Stimulated activated CD4-positive, alpha-beta T cell treated with anti-CD3 and anti-CD28 coated beads, Interleukin-15, amount 100 ng/mL, for 1 hour (primary cell): ENCODE measurements at places on chromosomes 7 and 10.
A peak's percentile ranks its signal among the peaks of the same experiment; 100 is the strongest.

- no peak for DNase-seq
Observed at GRCh38 chr10:13717571-13717935, 130.8 kb downstream of the PRPF18 start.

DNA sequence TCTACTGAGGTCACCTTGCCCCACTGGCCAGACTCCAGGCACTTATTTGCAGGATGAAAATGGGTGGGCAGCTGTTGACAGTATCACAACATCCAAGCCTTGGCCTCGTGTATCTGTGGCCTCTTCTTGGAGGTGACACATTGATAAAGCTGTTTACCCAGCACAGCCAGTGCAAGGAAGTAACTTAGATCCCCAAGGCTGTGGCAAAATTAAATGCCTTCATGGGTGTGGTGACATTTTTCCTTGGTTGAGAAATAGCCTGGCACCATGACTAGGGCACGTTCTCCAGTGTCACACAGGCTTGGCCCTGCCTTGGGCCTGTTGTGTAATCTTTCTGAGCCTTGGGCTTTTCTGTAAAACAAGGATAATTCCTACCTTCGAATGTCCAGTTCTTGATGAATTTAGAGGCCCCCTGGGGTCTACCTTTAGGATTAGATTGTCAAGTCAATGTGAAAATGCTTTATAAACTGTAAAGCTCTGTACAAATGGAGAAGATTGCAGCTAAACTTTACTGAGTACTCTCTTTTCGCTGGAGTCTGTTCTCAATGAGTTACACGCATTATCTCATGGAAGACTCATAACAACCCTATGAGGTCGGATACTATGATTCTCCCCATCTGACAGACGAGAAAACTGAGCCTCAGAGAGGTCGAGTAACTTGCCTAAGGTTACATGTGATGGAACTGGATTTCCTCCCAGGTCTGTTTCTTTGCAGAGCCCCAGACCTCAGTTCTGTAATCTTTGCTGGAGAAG is 46.7 kb upstream of the LOXL4 start:
- DNase-seq, result no peak

DNA sequence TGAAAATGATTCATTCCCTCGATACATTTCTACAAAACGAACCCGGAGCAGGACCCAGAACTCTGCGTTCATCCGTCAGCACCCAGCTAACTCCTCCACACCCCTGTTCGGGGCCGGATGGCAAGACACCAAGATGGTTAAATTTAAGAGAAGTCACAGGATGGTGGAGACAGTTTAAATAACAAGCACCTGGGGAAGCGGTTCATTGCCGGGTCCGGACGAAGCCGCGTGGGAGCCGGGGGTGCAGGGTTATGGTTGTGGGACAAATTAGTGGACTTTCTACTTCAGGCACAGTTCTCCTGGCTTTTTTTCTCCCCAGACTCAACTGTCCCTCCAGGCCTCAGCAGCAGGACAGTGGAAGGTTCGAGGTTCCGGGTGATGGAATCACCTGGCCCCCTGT is 45.4 kb downstream of the ASB13 start:
- no peak for DNase-seq

DNA sequence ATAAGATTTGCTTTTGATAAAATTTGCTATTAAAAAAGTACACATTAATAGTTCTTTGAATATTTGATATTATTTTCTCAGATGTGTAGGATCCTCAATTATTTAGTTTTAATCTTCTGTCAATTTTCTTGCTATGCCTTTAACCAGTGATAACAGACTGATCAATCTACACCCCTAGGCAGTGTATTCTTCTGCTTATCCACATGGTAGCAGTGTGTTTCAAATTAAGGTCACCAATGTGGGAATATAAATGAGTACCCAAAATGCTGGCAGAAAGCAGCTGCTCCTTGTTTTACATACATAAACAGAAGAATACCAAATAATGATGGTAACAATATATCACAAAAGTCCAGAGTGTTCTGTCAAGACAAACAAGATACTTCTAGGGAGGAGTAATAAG is 87.0 kb downstream of the SKAP2 start:
- no peak for DNase-seq

DNA sequence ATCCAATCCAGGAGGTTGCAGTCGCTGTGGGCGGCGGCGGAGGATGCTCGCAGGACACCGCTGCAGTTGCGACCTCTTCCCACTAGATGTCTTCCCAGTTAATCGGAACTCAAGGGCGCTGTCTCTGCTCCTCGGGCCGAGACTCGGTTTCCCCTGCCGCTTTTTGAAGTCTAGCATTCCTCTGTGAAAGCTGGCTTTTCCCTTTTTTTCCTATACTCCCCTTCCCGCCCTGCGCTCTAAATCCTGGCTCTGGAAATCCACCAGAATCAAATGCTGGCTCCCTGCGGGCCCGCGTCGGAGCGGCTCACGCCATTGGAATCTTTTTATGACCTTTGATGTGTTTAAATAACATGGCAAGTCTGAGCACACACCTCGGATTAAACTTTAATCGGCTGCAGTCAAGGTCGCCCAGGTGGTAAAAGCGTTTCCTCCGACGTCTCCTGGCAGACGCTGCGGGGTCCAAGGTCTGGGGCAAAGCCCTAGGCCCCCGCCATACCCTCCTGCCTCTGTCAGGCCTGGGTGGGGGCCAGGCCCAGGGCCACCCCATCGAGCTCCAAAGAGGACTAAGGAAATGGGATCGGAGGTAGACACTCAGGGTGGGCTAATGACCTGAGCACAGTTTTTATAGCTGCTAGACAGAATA is 10.7 kb upstream of the HOXA13 start:
- DNase-seq, result no peak

GRCh38 chr7:45720989-45721388 is 146.8 kb downstream of the ADCY1 start:
- DNase-seq, result no peak

DNA sequence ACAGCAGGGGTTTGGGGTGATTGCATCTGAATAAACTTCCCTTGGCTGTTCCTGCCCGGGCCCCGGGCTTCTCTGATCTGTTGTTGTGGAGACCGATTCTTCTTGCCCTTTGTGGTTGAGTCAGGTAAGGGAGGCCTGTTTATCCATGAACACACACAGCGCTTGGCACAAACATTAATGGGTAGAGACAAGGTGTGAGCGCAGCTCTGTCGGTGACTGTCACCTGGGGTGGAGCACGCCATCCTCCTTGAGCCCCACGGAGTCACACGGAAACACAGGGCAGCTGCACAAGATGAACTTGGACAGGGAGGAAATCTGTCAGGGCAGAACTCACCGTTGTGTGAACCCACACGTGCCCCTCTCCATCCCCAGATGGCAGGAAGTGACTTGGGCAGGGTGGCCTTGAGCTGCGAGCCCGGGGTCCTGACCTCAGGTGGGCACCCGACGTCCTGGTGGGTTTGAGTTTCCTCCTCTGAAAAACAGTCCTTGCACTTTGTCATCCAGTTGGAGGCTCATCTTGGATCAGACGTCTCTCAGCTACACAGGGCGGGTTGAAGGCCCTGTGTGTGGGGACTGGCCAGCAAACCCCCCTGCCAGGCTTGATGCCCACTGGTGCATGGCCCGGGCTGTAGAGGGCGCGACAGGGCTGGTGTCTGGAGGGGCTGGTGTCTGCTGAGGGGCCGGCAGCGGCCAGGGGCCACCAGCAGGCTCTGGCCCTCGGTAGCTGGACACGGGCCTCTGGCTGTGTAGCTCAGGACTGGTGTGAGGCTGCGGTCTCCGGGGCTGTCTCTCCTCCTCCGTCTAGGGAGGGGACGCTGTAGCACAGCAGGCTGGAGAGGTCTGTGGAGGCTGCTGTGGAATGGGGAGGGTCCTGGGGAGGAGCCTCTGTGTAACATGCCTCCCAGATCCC is 24.2 kb upstream of the SHH start:
- DNase-seq, result no peak

DNA sequence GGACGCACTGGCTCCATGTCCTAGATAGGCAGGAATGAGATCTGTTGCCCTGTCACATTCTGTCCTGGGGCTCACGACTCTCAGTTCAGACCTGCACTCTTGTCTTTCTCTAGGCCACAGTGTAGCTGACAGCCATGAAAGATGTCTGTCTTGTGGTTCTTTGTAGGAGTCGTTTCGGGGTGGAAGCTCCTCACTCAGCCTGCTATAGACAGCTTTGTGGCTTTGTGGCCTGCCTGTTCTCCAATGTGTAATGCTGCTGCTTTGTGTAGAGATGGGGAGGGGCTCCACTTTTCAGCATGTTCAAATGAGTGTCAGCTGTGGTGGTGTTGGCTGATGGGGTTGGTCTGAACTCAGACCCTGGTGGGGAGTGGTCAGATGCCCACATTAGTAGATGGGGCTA is 410.7 kb downstream of the ACTR3B start:
- no peak for DNase-seq

DNA sequence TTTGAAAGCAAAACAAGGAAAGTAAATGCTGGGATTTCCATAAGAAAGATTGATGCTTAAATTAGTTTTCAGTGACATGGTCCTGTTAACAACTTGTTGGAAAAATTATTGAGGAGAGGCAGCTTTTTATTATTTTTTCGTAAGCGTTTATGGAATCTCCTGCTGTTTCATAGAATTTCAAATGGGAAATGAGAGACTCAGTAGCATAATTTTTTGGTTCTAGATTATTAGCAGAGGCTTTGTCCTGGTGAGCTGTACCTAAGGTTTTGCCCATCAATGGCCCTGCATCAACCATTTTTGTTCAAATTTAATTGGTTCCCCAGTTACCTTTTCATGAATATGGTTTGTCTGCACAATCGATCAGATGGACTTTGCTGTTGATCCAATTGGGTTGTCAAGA is 205.7 kb downstream of the BMPER start:
- no peak for DNase-seq

GRCh38 chr7:1899196-1899595 is 229.1 kb downstream of the ELFN1 start:
- no peak for DNase-seq

GRCh38 chr10:14574885-14575284 is 199.8 kb downstream of the FAM107B start:
- DNase-seq, result no peak

DNA sequence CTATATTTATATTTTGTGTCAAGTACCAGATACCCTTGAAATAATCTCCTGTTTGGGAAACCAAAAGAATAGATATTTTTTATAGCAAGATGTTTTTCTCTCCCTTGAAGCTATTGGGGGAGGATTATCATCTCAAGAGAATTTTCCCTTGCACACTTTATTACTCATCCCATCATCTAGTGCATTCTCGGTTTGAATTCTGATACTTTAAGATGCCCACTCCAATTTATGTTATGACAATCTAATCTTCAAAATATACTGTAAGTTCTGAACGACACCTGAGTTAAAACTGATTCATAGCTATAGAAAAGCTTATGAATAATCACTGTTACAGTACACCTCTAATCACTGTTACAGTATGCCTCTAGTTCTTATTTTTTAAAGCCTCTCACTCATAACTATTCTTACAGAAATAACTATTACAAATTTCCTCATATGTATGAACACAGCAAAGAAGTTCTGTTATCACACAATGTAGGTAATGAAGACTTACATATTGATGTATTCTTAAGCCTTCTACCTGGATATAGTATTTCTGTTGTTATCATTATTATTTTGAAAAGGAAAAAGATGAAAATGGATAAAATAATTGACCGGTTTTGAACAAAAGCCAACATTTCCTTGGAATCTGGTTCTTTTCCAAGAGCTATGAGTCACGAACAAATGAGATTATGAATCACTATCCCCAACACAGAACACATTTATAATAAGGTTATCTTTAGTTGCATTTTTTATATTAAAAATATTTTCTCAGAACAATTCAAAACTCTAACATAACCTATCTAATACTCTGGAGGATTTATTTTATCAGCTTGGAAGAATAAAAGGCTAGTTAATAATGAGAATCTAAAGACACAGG is 72.3 kb upstream of the FAM13C start:
- DNase-seq, result no peak

- DNase-seq, result peak; percentile 42
Observed at GRCh38 chr10:80202934-80203834, 2.2 kb downstream of the ANXA11 start.

GRCh38 chr10:116138897-116139296 is 134.1 kb downstream of the GFRA1 start:
- no peak for DNase-seq

DNA sequence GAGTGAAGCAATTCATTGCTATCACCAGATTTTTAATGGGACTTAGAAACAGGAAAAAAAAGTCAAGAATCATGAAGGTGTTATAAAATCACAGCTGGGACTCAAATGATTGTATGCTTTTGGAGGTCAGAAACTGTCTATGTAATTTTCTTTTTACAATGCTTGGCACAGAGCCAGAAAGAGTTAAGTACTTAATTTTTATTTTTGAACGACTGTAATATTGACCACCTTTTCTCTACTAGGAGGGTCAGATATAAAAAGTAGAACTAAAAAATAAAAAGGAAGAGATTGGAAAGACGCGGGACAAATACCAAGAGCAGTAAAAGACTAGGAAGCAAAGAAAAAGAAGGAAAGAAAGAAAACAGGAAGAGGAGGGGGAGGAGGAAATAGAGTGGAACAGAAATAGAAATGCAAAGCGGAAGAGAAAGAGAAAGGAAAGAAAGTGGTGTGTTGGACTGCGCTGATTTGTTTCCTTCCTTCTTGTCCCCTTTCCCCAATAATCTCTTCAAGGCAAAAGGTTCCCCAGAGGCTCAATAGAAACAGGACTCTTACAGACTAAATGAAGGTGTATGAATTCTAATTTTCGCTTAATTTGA is 23.2 kb upstream of the C1GALT1 start:
- no peak for DNase-seq

GRCh38 chr10:101076630-101077029 is 14.8 kb downstream of the KAZALD1 start:
- no peak for DNase-seq

- no peak for DNase-seq
Observed at GRCh38 chr7:150934045-150934766, 43.9 kb downstream of the KCNH2 start.

DNA sequence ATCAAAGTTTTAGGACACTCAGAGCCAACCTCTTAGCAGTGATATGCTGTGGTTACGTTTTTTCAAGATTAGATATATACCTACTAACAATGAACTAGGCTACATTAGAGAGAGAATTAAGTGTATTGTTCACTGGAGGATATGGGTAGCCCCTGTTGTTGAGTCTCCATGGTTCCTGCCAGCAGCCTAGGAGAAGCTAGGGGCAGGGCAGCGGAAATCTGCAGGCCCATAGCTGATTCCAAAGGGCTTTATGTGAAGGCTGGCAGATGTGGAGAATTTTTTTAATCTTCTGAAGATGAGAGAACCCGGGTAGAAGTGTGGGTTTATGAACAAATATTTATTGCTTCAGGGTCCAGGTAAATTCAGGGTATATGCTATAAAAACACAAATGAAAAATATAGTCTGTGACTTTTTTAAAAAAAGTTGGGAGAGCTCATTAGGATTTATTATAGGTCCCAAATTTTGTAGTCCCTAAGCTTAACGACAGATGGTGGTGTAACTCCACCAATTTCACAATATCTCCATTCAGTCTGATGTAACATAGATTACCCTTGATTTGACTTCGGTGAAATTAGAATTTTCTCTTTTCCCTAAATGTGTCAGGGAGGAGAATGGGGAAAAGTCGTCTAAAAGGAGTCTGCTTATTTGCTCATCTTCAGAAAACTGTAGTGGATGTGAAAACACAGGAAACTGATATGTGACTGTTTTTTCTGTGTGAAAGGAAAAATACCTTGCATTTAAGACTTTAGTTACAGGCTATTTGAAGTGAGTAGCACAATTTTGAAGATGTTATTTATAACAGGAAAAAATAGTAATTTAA is 163.0 kb upstream of the PPP1R3A start:
- DNase-seq, result no peak

- no peak for DNase-seq
Observed at GRCh38 chr7:90777465-90777864, 181.3 kb downstream of the CDK14 start.

- DNase-seq, result no peak
Observed at GRCh38 chr7:131067220-131067619, 260.5 kb upstream of the MKLN1 start.
